ENCODE measurements at places on chromosomes 11 and 22.

- no peak for DNase-seq
Measured at GRCh38 chr22:28907311-28908008, 24.1 kb downstream of the ZNRF3 start.

DNA sequence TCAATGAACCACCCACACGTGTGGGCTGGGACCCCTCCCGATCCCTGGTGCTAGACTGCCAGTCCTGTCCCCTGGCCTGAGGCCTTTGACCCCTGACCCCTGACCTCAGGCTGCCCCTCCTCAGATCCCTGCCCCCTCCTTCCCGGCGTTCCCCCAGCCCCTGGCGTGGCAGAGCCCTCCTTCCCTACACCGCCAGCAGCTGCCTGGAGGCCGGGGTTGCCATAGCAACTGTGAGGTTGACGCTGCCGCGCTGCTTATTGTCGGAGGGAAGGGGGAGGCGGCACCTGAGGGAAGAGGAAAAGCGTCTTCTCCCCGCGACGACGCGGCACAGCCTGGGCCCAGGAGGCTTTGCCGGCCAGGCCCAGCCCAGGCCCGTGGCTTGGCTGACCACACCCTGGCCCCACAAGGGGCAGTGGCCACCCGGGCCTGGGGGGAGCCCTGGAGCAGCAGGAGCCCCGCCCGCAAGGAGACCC lies 32.6 kb downstream of the SHANK3 start:
- DNase-seq, result no peak

DNA sequence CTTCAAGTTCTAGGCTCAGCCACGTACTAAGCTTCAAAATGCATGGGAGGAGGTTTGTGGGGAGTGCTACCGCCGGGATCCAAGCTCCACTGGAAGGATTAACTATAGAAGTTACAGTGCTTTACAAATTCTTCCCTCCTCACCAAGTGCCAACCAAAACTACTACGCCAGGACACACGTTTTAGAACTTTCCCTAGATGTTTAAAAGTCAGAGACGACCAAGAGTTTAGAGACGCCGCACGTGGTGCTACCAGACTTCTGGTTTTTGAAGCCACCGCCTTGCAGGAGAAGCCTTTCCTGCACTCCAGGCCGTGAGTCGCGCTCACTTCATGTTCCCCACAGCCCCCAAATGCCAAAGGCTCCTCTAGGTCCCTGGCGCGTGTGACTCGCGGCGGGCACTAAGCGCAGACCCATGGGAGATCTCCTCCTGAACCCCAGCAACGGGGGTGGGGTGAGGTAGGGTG lies 734 bp downstream of the SNU13 start:
- DNase-seq, result no peak

DNA sequence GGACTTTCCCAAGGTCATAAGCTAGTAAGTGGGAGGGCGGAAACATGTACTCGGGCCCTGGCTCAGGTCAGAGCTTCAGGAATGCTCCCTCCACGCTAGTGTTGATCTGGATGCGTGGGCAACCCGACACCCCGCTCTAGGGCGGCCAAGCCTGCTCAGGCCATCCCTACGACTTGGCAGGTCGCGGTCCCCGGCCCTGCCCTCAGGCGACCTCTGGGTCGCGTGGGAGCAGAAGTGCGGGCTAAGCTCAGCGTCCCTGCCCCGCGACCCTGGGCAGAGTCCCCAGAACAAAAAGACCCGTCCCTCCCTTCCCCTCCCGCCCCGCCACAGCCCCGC lies 781 bp upstream of the TEF start:
- no peak for DNase-seq

DNA sequence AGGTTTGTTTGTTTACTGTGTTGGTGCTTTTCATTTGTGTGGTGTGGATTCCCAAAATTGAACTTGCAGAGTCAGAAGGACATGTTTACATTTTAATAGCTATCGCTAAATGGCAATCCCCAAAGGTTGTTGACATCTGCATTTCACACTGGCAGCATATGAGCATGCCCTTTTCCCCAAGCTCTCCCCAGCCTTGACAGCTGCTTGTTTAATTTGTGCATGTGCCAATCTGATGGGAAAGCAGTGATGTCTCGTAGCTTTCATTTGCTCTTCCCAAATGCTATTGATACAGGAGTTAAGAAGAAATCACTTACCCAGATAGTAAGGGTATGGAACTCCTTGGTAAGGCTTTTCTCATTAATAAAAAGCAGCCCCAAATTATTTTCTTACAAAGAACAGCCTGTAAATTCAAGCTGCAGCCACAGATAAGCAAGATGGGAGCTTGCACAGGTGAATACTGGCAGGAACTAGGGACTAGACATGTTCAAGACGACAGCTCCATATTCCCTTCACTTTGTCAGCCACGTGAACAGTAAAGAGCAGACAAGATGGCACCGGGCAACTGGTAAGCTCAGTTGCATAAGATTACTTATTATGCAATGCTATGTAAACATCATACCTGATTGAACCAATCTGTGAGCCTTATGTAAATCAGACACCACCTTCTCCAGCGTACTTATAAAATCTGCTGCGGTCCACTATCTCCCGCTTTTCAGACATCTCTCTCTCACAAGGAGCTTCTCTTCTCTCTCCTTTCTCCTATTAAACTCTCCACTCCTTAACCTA lies 87.4 kb downstream of the IGLL5 start:
- no peak for DNase-seq

GRCh38 chr22:20298803-20299745 lies 20.8 kb downstream of the DGCR6L start:
- DNase-seq, result peak; percentile 94

DNA sequence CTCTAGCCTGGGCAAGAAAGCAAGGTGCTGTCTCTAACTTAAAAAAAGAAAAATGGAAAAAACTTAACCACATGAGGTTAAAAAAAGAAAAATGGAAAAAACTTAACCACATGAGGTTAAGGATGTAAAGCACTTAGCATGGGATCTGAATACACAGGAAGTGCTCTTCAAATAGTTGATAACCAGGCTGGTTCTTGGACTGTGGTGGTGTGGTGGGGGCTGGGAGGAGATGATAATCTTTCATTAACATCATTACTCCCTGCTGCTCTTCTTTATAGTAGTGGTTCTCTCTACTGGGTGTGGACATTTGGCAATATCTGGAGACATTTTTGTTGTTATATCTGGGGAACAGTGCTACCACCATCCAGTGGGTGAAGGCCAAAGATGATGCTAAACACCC lies 88.4 kb downstream of the TTC17 start:
- DNase-seq, result no peak

- DNase-seq, result no peak
Measured at GRCh38 chr11:10438458-10438857, 16.6 kb upstream of the AMPD3 start.
